ENCODE measurements at places on chromosomes 4 and X.
A peak's percentile ranks its signal among the peaks of the same experiment; 100 is the strongest.

GRCh38 chrX:40100141-40100536 lies 2.4 kb upstream of the BCOR start:
- no peak for DNase-seq

DNA sequence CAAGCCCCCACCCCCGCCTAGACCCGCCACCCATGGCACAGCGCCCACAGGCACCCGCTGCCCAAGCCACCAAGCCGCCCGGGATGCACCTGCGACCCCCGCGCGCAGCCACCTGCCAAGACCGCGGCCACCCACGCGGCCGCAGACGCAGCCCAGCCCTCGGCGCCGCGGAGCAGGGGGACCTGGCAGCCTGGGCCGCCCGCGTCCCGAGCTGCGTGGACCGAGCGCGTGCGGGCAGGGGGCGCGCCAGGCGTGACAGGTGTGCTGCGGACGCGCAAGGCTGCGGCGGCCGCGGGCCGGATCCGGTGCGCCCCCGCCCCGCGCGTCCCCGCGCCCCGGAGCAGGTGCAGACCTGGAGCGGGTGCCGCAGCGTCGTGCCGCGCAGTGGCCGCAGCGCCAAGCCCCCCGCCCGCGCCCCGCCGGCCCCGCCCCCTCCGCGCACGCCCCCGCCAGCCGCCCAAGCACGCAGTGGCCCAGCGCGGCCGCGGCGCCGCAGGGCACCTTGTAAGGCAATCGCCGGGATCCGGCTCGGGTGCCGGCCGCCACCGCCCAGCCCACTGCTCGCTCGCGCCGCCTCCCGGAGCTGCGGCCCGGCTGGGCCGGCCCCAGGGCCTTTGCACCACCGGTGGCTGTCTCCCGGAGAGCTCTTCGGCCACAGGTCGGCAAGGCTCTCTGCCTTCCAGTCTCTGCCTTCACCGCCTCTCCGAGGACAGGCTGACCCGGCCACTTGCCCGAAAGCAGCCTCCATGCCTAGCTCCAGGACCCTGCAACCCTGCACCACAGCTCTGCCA lies at the start of gene PNCK:
Gene PNCK, minus strand, starts transcription at position 386 of the 791 bp plus-strand sequence. CDS start 737 bp downstream, outside the sequence.
- DNase-seq: no peak

- no peak for DNase-seq
Measured at GRCh38 chrX:149453030-149453429, 52.1 kb downstream of the IDS start.

- DNase-seq: no peak
Measured at GRCh38 chr4:151659601-151660364, 101.0 kb downstream of the GATB start.

- peak; percentile 88 for DNase-seq
Measured at GRCh38 chr4:2798399-2799223, 5.7 kb downstream of the SH3BP2 start.

- DNase-seq: no peak
Measured at GRCh38 chr4:129149906-129150305, 54.0 kb downstream of the C4orf33 start.

DNA sequence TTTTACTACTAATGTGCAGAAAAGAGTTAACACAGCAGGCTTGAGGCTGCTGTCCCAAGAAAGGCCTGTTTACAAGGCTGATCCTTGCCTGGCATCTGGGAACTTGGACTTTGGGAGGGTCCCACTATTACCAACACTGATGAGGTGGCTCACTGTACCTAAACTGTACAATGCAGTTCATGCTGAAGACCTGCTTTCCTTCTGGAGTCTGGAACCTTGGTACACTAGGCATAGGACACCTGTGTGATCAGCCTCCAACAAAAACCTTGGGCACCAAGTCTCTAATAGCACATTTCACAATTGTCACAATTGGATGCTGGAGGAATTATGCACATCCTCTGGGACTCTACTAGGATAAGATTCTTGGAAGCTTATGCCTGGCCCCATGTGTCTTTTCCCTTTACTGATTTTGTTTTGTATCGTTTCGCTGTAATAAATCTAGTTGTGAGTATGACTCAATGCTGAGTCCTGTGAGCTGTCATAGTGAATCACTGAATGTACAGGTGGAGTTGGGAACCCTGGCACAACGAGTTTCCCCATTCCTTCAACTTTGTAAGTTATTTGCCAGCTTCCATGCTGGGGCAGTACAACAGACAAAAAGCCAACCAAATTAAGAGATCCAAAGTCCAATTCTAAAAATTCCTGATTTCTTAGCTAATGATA lies 45.9 kb downstream of the TEC start:
- no peak for DNase-seq

GRCh38 chr4:129264008-129264657 lies 168.2 kb downstream of the C4orf33 start:
- no peak for DNase-seq

DNA sequence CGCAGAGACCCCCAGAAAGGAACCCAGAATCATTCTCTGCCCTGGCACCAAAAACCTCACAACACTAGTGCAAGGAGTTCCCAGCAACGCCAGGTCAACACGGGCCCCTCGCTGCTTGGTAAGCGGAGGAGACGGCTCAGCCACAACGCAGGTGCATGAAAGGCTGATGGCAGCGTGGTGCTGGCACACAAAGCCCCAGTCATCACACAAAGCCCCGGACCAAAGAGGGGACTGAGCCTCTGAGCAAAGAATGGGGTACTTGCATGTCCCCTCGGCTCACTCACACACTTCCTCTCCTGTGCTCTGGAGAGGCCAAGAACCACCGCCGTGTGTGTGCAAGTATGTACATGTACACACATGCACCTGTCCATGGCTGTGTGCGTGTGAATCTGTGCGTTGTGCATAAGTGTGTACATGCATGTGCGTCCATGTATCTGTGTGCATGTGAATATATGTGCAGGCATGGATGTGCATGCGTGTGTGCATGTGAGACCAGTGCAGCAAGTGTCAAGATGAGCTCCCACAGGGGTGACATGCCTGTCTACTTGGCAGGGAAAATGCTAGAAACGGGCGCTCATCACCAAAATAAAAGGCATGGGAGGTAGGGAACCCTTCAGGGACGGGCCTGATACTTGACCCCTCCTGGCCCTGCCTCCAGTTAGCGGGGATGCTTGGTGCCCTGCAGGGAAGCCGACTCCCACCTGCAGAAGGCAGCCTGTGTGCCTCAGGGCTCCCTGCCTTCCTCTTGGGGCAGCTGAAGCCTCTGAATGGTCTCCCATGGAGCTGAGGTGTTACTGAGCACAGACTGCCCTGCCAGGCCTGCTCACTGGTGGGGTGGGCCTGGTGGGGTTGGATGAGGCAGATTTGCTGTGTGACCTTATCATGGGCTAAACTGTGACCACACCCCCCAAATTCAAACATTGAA lies 60.4 kb downstream of the ZFYVE28 start:
- no peak for DNase-seq

DNA sequence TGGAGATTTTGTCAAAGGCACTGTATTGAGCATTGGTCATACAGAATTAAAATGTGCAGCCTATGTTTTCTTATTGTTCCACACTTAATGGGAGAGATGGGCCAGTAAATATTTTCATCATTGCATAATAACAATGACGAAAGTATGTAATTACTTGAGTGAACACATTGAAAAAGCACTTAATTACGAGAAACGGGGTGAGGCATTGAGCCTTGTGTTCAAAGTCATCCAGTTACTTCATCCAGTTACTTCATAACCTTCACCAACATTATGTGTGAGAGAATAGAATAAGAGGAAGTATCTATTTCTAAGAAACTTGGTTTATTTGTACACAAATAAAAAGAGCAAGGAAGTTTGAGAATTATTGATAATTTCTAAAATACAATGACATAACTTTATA lies 1427.0 kb downstream of the ADGRL3 start:
- no peak for DNase-seq

- no peak for DNase-seq
Measured at GRCh38 chr4:110049951-110050925, 137.6 kb downstream of the EGF start.

- no peak for DNase-seq
Measured at GRCh38 chr4:145735347-145735675, 55.4 kb downstream of the C4orf51 start.

DNA sequence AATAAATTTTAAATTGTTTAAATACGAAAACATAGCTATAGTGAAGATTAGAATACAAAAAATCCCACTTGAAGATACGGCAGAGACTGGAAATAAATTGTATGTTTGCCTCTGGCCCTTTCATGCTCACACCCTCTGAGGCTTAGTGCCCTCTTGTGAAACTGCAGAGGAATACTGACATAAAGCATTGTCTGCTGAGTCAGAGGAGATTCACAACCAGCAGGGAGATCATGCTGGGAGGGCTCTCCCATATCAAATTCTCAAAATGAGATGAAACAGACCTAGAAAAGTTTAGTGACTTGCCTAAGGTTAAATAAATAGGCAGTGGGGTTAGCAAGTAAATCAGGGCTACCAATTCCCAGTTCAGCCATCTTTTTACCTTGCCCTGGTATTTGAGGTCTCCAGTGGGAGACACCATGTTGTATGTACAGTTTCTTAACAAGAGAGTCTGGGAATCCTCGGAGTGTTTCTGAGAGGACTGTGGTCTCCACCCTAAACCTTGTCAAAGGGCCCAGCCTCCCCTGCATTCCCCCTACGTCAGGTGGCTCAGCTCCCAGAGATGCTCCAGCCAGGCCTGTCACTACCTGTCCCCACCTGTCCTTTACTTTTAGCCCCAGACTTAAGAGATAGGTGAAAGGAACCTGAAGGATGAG lies 581.4 kb upstream of the DIPK2B start:
- no peak for DNase-seq

DNA sequence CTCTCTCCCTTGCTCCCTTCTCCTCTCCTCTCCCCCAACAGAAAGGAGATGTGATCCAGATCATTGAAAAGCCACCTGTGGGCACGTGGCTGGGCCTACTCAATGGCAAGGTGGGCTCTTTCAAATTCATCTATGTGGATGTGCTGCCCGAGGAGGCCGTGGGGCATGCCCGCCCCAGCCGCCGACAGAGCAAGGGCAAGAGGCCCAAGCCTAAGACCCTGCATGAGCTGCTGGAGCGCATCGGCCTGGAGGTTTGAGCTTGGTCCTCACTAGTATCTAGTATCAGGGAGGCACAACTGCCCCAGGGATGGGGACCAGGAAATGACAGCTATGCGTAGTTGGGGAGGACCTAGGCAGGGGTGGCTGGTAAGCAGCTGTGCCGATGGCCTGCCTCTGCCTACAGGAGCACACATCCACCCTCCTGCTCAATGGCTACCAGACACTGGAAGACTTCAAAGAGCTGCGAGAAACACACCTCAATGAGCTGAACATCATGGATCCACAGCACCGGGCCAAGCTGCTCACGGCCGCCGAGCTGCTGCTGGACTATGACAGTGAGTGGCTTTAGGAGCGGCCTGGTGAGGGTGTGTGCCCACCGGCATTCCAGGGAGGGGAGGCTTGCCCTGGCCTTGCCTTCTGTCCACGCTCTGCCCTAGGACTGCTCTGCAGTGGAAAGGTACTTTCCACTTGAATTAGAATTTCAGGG lies 13.0 kb downstream of the SASH3 start:
- DNase-seq: no peak

- no peak for DNase-seq
Measured at GRCh38 chrX:30751497-30751896, 98.3 kb downstream of the GK start.

DNA sequence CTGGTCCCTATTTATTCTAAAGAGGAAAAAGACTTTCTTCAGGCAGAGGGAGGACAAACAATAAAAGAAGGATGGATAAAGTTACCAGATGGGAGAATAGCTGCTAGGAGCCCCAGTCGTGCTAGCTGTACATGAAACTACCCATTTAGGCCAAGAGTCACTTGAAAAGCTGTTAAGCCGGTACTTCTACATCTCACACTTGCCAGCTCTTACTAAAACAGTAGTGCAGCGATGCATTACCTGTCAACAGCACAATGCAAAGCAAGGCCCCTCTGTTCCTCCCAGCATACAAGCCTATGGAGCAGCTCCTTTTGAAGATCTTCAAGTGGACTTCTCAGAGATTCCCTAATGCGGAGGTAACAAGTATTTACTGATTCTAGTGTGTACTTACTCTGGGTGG lies 1138.8 kb downstream of the ARAP2 start:
- DNase-seq: no peak

GRCh38 chr4:6264225-6264540 lies 5.5 kb upstream of the WFS1 start:
- DNase-seq: no peak

GRCh38 chr4:184265546-184266351 lies 48.1 kb upstream of the ENPP6 start:
- no peak for DNase-seq

- DNase-seq: no peak
Measured at GRCh38 chr4:168150420-168151050, 58.2 kb downstream of the ANXA10 start.

GRCh38 chrX:2696698-2697215 lies 5.7 kb downstream of the CD99 start:
- DNase-seq: no peak

GRCh38 chr4:78213218-78213617 lies 156.1 kb downstream of the FRAS1 start:
- DNase-seq: no peak

DNA sequence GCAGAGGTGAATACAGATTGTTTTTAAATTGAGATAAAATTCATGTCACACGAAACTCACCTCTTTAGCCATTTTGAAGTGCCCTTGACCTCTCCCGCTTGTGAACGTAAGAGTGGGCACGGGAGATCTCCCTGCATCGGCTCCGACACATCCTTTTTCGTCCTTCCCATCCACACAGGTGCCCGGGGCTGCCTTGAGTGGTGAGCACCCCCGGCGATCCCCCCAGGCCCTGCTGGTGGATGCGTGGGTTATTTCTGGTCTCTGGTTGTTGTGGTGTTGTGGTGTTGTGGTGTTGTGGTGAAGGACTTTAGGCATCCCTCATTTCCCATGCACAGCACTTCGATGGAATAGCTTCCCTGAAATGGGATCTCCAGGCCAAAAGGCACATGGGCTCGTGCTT lies 46.1 kb downstream of the PSAPL1 start:
- no peak for DNase-seq

DNA sequence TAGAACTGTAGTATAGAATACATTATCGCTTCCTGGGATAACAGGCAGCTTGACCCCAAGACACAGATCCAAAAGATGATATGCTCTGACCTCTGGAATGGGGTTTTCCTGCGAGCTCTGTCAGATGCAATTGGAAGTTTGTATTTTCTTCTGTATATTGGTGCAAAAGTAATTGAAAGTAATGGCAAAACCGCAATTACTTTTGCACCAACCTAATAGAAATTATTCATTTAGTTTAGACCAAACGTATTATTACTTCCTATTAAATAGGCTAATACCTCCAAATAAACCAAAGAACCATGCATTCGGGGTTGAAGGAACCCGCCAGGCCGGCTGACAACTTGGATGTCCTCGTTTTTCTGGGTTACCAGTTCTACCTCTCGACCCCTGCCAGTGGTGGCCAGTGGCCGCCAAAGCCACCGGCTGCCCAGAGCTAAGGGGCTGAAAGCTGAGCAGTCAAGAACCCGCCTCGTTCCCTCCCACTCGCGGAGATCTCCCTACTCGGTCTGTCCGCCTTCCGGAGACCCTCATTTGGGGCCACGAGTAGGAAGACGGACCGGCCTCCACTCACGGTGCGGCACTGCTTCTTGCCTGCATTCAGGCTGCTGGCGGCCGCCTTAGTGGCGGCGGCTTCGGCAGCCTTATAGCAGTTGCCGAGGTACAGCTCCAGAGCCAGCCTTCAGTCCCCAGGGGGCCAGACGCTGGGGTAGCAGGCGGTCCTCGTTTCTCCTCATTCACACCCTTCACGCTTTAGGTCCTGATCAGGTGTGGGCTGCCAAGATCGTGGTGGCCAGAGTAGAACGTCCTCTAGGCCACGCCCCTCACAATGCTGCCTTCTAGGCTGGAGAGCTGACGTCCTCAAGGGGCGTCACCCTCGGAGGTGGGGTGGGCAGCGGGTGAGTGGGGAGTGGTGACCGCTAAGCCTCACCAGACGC lies 121.9 kb downstream of the RBMX2 start:
- no peak for DNase-seq
